ENCODE measurements at places on chromosomes 5 and 9.

DNA sequence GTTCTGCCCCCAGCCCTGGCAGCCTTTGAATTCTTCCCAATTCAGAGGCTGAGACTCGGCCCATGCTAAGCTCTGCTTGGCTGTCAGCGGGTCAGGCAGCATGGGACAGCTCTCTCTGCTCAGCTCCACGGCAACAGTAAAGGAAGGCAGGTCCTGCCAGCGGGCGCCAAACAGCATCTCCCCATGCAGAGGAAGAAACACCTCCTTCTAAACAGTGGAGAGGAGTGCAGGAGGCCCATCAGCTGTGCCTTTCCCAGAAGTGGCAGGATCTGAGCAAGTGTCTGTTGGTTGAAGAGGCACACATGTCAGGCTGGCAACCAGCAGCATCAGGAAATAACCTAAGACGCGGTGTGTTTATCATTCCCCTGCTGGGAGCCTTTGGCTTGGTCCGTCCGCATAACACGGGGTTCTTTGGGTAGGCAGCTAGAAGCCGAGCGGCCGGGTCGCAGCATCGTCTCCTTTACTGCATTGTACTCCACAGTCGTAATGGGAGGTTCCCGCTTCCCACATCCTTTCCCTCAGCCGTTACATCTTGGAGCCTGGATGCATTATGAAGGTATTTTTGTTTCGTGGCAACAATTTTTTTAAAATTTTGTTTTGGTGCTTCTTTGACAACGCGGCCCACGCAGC lies 42.7 kb upstream of the NCS1 start:
- no peak for DNase-seq

DNA sequence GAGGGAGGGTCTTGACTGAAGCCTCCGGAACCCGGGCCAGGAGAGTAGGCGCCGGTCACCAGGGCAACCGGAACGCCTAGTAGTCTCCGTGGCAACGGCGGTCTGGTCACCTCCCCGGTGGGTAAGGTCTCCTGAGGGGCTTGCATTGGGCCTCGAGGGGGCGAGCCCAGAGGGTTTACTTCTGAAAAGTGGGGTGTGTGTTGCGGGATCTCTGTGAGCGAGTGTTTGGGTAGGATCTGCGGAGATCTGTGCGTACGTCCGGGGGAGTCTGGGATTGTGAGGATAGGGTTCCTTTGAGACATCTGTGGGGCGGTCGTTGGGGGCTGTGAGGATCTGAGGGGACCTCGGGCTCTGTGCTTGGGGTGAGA lies at the start of gene FAM221B:
Gene FAM221B, minus strand, starts transcription at position 17 of the 368 bp plus-strand sequence. CDS start 2,571 bp downstream, outside the sequence.
- peak; percentile 63 for DNase-seq

- DNase-seq: no peak
Measured at GRCh38 chr5:148937830-148938521, 111.6 kb downstream of the ADRB2 start.

GRCh38 chr5:8538821-8539220 lies 669.9 kb downstream of the MTRR start:
- DNase-seq: no peak

- no peak for DNase-seq
Measured at GRCh38 chr5:67092535-67092934, 104.1 kb downstream of the CD180 start.

DNA sequence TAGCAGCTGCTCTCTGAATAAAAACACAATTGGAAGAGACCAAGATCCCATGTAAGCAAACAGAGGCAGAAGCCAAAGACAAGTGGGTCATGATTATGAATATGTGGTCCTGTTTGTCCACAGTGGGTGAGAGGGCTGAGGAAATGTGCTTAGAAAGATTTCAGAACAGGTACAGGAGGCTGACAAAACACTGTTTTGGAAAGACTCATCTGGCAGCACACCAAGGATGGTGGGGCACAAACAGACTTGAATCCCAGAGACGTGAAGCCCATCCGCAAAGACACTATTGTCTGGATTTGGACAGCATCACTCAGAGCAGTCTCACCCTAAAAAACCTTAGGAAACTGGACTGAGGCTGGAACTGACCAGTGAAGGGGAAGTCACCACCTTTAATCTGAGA lies 85.0 kb downstream of the ADRB2 start:
- no peak for DNase-seq
